ENCODE measurements at places on chromosomes 1 and 21.
A peak's percentile ranks its signal among the peaks of the same experiment; 100 is the strongest.

GRCh38 chr1:182235952-182236650, 155.5 kb downstream of the GLUL start:
- no peak for DNase-seq

DNA sequence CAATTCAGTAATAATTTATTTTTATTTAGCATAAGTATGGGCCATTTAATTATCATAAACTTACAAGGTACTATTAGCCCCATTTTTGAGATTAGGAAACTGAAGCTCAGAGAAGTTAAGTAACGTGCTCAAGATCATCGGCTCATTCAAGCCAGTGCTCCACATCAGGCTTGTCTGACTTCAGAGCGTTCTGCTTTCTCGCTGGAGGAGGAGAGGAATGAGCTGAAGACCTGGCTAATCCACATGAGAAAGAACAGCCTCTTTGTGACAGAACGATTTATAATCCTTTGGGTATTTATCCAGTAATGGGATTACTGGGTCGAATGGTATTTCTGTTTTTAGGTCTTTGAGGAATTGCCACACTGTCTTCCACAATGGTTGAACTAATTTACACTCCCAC, 39.7 kb downstream of the DDX20 start:
- no peak for DNase-seq

- no peak for DNase-seq
Observed at GRCh38 chr1:201039876-201040275, 16.4 kb upstream of the KIF21B start.

- no peak for DNase-seq
Observed at GRCh38 chr1:114588196-114588689, 6.8 kb upstream of the BCAS2 start.

DNA sequence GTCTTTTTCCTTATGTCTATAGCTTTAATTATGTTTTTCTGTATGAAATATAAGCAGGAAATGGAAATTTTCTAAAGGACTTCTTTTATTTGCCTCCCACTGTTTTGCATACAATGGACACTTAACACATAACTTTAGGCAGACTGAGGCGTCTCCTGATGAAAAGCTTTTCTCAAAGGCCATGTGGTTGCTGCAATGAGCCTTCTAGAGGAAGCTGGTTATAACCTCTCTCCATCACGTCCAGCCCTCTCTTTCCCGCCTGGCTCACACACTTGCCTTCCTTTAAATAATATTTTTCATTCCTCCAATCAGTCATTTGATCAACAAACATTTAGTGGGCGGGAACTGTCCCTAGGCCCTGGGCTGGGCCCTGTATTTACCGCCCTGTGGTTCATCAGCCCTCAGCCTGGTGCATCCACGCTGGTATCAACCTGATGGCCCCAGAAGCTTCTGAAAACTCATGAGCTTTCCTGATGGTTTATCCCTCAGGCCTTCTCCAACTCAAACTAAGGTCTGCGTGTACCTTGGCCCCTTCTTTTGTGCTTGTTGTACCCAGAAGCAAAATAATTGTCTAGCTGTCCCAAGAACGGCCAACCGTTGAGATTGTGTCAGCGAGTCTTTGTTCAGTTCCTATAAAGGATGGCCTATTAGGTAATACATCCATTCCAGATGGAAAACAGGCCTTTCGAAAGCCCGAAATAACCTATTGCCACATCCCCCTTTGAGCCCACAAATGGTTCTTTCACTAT, 75.3 kb upstream of the LYST start:
- peak; percentile 85 for DNase-seq

DNA sequence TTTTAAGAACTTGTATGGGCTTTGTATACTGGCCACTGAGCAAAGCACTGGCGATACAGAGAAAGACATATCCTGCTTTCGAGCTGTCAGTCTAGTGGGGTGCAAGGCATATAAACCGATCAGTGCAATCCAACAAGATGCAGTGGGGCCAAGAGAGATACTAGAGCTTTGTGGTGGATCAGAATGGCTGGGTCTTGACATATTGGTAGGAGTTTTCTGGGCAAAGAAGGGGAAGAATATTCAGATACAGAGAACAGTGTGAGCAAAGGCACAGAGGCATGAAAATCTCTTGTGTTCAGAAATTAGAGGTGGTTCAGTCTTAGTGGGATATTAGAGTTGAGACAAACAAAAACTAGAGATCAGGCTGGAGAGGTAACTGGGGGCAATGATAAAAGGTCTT, 49.2 kb downstream of the FOXO6 start:
- no peak for DNase-seq

DNA sequence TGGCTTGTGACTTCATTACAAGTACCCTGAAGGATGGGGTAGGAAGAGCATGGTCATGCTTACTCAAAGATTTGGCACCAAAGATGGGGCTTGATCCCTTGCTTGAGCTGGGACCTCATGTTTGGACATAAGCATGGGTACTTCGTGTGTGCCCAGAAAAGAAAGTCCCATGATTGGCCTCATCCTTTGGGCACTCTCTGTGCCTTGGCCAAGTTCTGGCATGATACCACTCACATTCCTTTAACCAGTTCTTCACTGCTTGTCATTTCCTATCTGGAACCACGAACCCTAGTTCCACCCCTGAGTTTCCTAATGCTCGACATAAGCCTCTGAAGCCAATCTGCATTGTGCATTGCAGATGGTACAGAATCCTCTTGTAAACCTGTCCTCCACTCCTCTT, 107.0 kb downstream of the NAV1 start:
- DNase-seq = peak; percentile 51

DNA sequence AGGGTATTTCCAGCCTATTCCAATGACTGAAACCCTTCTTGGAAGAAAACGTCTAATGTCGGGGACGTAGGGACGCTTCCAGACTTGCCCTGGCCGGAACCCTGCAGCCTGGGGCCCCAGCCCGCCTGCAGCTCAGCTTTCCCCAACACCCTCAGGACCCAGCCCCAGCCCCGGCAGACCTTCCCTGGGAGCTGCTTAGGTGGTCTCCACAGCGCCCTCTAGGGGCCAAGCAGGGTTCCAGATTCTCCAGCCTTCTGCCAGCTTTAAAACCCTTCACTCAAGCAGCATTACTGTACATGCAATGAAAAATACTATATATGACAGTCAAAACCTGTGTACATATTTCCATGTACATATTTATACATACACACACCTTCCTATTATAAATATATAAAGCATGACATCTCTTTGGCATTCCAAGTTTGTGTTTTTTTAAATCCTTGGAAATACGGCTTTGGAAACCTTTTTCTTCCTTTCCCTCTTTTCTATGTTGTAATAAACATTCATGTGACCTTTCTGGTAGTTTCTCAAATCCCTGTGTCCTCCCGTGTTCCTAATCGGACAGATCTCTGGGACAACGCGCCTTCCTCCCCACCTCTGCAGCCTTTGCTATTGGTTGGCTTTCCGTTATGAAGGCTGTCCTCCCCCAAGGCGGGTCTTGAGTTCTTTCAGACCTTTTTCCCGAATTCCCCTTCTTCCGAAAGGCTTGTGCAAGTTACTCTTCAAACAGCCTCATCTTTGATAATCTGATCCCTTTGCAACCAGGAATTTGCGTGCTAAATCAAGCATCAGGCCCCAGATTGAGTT, 60.3 kb downstream of the STUM start:
- peak; percentile 39 for DNase-seq

GRCh38 chr1:21543598-21543997, 34.4 kb downstream of the ALPL start:
- no peak for DNase-seq
